ENCODE measurements at places on chromosomes 12 and 14.

DNA sequence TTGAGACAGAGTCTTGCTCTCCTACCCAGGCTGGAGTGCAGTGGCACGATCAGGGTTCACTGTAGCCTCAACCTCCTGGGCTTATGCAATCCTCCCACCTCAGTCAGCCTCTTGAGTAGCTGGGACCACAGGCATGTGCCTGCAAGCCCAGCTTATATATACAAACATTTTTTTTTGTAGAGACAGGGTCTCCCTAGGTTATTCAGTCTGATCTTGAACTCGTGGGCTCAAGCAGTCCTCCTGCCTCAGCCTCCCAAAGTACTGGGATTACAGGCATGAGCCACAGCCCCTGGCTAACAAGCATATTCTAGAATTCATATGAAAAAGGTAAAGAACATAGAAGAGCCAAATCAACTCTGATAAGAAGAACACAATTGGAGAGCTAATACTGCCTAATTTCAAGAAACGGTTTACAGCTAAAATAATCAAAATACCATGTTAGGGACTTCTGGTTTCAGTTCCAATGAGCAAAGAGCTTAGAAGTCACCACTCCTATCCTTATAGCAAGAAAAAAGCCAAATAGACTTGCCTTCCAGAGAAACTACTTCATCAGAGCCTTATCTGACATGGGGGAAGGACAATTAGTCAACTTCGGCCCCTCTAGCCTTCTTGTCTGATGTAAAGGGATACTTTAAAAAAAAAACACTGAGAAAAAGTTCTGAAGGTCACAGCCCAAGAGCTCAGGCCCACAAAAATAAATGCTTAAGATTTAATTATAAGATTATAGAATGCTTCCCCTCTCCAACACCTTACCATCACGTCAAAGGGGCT is 37.6 kb downstream of the TMEM116 start:
- peak; percentile 88 for DNase-seq

DNA sequence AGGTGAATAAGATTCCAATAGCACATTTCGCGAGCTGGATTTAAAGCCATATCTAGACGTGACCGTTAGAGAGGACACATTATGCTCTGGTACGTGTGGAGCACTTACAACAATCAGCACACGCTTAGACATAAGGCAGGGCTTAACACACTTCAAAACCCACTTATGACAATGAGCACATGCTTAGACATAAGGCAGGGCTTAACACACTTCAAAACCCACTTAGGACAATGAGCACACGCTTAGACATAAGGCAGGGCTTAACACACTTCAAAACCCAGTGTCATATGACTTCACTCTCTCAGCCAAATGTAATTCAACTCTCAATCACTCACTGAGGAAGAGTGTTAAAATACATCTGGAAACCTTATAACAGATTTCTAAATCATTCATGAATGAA is 11.2 kb upstream of the PLD4 start:
- DNase-seq = no peak

- DNase-seq = no peak
Observed at GRCh38 chr12:101823891-101824290, 6.9 kb downstream of the GNPTAB start.

DNA sequence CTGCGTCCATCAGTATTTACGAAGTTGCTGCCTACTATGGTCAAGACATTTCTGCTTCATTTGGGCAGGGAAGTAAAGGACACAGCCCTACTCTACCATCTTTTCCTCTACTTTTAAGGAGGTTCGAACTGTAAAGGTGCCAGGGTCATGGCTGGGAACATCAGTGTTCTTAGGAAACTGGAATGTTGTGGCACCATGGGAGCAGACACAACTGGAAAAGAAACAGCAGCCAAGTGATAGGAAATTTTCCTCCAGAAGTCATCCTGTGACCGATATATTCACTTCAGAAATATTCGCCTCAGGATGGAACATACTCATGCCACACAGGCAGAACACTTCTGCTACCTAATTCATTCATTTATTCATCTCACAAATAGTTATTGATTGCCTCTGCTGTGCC is 104.4 kb downstream of the ETV6 start:
- DNase-seq = no peak

DNA sequence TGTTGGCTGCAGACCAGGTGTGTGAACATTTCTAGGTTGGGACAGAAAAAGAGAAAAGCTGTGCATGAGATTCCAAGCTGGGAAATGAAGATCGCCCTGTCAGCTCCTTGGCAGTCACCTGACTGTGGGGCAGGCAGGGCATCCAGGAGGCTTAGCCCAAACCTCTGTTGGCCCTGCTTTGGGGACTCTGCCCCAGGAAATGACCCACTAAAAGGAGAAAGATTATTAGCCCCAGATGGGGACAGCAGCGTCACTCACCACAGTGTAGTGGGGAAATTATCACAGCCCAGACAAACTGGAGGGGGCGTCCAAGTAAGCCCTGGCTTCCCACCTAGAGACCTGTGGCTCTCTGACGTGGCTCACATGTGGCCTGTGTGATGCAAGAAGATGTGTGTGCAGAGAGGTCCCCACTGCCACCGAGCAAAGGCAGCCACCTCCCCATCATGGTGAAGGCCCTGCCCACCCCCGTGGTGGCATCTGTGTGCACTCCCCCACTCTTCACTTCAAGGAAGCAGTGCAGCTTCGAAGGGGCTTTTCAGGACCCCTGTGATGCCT is 39.1 kb downstream of the DIO3 start:
- no peak for DNase-seq

DNA sequence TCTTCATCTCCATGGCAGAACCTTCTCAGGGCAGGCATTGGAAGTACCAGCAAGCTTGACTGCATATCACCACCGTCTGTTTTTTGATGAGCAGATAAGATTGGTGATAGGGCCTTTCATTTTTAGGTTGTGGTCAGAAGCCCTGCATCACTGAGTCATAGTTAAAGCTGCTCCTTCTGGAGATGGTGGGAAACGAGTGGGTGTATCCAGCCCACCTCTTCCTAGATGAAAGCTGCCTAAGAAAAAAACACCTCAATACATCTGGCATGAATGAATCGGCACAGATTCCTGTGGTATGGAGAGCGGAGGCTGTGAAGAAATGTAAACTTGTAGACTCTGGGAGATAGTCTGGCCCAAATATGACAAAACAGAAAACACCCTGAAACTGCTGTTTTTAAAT is 248.7 kb upstream of the EGLN3 start:
- peak; percentile 93 for DNase-seq

DNA sequence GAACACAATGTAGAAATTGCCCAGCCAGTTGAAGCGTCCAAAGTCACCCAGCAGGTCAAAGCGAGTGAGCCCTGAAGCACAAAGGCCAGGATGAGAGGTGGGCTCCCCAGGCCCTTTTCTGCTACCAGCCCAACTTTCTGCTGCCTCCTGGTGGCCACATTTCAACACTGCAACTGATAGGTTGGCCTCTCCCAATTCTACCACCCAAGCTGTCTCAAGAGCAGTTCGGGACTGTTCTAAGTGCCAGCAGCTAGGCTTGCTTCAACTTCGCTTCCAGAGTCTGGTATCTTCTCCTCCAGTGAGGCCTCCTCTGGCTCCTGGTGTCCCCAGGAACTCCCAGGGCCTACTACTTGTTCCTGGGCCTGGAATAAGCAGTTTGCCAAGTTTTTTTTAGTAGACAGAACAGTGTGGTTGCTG is 3.4 kb upstream of the DHH start:
- DNase-seq = peak; percentile 41

DNA sequence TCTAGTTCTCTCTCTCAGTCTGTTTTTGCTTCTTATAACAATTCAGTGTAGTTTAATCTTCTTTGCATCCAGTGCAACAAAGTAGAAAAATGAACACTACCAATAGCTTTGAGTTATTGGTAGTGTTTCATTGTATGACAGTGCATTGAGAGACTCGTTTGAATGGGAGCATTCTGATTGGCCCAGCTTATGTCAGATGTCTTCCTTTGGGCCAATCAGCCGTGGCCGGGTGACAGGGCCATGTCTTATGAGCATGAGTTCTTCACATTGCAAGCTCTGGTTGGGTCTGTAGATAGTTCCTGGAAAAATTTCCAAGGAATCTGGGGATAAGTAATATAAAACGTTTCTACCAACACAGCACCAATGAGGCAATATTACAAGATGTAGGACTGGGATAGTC is 36.5 kb downstream of the GYS2 start:
- DNase-seq = no peak

DNA sequence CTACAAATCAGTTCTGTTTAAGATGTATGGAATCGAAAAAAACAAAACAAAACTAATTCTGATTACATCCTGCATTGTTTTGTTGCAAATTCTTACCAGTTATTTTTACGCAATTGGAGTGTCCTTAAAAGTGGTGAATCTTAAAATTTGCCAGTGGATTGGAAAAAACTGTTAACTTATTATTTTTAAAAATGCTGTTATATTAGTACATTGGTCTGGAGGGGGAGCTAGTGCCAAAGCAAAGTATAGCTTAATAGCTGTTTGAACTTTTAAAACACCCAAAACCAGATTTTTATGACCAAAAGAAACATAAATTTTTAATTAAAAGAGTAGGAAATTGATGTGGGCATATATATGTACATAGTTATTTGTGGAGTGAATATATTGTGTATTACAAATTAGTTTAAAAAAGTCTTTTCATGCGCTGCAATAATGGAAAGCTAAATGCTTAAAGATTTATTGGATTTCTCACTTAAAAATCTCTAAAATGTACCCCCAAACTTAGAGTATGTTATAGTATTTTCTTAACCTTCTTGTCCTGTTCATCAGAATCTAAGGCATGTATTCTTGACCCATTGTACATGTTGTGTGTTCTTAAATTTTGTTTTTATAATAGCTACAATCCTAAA is 2.5 kb downstream of the FUT8 start:
- DNase-seq = peak; percentile 48

GRCh38 chr14:31051511-31051910 is 25.3 kb upstream of the STRN3 start:
- no peak for DNase-seq

GRCh38 chr14:63470962-63471793 is 72.0 kb downstream of the PPP2R5E start:
- peak; percentile 87 for DNase-seq

- DNase-seq = no peak
Observed at GRCh38 chr12:68480526-68480925, 130.2 kb upstream of the RAP1B start.

- DNase-seq = peak; percentile 12
Observed at GRCh38 chr12:22700106-22700505, 75.1 kb downstream of the ETNK1 start.

GRCh38 chr14:75604979-75605851 is 26.8 kb downstream of the FLVCR2 start:
- peak; percentile 19 for DNase-seq

GRCh38 chr14:68079941-68080697 is 260.5 kb downstream of the RAD51B start:
- DNase-seq = no peak

DNA sequence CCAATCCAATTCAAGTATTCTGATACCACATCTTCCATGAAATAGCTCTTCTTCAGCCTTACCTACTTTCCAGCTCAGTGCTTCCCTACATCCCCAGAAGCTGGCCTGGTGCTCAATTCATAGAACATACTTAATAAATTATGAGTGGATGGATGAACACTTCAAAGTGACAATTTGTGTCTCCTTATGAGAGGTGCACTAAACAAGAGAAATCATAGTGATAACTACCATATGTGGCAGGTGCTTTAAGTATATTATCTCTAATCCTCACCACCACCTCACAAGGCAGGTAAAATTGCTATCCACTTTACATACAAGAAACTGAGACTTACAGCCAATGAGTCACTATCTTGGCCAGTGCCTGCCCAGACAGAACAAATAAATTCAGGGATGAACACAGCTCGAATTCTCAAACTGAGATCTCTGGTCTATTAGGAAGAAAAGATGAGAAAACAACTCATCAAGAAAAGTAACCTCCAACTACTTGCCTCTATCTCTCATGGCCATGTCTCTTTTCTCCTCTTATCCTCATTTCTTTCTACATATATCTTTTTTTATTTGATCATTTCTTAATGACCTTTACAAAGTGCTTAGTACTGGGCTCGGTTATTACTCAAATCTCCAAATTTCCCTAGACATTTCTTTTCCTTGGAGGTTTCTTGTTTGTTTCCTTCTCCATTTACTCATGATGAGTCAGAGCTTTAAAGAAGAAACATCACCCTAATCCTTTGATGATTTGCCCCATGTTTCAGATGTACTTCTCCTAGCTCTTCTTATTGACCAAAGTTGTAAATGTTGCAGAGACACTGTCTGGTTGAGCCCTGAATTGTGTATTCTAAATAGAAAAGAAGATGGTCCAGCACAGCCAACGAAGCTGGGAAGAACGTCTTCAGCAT is 161.5 kb downstream of the RPS29 start:
- no peak for DNase-seq

DNA sequence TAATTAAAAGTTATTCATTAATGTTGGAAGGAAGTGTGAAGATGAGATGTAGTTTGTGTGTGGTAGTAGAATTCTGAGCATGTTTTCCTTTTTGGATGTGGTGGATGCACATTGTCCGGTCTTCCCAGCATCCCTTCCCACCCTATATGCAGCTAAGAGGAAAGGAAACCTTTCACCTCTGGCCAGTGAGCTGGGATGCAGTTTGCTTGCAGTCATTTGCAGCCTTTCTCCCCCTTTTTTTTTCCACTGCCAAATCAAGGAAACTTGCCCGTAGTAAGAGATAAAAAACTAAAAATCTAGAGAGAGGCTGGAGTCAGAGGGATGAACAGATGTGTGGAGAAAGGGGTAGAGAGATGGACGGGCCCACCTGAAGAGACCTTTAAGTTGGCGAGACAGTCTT is 72.5 kb upstream of the SLC38A2 start:
- DNase-seq = no peak

DNA sequence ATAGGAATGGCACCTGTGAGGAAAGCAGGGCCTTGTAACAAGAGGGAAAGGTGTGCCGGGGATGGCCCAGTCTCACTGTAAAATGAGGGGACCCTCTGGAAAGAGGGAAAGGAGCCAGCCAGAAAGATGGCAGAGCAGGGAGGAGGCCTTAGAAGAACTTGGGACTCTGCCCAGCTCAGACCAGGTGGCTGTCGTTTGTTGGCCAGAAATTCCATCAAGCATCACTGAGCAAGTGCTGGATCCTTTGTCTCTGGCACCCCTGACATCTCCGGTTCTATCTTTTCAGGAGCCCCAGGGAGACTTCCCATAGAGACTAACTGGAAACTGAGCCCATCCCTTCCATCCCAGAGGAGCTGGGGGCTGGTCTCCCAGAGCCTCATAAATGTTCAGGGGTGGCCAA is 43.3 kb downstream of the DEGS2 start:
- DNase-seq = no peak

- no peak for DNase-seq
Observed at GRCh38 chr14:83085136-83085535, 1551.5 kb upstream of the SEL1L start.

- DNase-seq = peak; percentile 94
Observed at GRCh38 chr12:74449872-74450271, 87.8 kb upstream of the ATXN7L3B start.

DNA sequence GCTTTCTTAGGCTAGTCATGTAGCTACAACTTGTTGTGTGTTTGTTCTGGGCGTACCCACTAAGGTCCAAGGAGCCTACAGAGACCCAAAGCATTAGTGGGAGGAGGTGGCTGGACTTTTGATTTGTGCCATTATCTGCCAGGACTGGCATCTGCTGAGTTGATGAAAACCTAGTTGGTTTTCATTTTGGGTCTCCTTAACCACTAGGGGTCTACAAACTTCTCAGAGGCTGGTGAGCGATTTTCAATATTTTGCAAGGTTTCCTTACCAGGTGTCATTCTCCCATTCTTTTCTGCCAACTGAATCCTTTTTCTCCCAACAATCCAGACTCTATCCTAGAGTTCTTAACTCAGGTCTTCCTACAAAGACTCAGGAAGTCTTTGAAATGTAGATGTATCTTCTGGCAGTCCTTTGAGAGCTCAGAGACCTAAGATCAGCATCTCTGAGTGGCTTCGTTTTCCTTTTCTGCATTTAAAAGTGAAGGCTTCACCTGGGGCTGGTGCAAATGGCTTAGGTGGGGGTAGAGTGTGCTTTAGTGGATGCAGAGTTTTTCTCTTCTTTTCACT is 150.0 kb upstream of the RMST start:
- no peak for DNase-seq
